ENCODE measurements at places on chromosomes 5 and 9.

DNA sequence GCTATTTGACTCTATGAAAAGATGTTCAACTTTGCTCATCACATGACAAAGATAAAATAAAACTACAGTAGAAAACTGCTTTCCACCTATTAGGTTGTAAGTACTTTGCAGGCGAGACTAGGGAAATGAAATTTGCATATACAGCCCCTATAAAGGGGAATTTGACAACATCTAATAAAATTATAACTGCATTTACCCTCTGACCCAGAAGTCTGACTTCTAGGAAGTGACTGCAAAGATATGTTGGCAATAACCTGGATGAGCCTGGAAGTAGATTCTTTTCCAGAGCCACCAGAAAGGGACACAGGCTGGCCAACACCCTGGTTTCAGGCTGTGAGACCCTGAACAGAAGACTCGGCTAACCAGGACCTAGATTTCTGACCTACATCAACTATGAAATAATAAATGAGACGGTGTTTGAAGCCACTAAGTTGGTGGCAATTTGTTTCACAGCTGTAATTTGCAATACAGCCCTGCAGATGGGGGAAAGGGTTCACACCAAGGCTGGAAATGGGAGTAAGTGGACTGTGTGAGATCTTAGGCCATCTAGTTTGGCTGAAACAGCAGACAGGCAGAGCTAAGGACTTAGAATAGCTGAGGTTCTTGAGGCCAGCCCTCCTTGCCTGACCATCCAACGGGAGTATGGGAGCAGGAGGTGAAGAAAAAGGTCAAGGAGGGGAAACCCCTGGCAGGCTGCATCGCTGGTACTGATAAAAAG is 106.6 kb downstream of the SIL1 start:
- no peak for DNase-seq

DNA sequence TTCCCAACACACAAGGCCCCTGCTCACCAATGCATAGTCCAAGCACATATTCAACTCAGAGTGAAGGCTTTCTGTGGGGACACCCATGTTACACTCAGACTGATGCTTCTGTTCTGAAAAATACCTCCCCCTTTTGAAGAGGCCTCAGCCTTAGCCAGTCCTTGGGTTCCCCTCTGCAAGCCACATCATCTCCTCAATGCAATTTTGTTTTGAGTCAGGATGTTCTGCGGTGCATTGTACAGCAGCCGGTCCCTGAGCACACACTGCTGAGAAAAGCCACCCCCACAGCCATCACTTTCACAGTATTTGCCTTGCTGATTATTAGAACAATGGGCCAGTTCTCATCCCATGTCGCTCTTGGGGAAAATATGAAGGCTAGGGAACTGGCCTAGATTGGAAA is 241.2 kb downstream of the FAM114A2 start:
- DNase-seq, result no peak

DNA sequence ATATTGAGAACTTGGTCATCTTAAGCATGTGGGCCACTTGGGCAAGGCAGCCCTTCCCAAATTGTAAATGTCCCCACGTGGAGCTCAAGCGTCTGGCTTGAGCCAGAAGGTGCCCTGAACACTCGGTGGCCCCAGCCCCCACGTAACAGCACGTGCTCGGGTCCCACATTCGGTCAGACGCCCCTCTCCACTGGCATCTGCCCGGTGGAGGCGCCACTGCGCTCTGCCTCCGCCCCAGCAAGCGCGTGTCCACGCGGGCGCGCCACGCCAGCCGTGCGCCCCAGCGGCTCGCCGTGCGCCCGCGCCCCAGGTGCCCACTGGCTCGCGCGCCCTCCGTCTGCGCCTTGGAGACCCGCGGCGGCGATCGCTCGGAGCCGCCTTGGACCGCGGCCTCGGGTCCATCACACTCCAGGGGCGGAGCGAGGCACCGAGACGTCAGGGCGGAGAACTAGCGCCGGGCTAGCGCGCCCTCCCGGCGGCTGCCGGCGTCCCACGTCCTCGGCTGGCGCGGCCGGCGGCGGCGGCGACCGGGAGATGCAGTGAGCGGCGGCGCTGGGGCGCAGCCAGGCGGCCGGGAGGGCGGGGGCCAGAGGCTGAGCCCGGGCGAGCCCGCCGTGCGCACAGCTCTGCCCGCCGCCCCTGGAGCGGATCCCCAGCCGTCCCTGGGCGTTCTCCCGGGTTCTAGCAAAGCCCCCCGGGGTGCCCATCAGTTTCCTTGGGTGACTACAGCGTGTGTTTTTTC is at the start of gene PALM2AKAP2:
TSS of gene PALM2AKAP2 (plus strand) at position 488 of the 742 bp plus-strand sequence. CDS start 291 bp downstream, outside the sequence.
- peak; percentile 82 for DNase-seq

DNA sequence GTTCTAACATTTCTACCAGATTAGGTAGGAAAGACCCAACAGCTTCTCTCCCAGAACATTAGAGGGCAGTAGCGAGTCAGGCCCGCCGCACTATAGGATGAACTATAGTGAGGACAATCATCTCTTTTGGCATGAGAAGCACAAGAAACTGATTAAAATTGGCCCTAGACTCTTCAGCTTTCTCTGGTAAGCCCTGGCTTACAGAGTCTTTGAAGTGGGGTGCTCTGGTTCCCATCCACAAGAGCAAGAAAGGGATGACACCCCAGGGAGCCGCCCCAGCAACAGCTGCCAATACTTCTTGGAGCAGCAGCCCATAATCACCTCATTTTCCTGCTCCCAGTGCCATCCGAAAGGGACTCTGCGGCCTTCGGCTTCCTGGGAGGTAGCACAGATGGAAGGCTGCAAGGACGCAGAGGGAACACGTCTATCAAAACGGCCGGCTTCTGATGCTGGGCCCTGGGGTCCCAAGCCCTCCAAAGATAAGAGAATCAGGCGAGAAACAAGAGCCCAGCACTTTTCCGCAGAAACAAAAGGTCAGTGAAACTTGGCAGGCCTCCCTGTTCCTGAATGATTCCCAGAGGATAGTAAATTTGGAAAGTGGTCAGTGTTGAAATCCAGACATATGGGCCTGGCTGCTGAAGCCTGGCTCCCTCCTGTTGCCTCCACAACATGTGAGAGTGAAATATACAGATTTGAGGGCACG is 69.3 kb downstream of the HSD17B3 start:
- DNase-seq, result peak; percentile 68

DNA sequence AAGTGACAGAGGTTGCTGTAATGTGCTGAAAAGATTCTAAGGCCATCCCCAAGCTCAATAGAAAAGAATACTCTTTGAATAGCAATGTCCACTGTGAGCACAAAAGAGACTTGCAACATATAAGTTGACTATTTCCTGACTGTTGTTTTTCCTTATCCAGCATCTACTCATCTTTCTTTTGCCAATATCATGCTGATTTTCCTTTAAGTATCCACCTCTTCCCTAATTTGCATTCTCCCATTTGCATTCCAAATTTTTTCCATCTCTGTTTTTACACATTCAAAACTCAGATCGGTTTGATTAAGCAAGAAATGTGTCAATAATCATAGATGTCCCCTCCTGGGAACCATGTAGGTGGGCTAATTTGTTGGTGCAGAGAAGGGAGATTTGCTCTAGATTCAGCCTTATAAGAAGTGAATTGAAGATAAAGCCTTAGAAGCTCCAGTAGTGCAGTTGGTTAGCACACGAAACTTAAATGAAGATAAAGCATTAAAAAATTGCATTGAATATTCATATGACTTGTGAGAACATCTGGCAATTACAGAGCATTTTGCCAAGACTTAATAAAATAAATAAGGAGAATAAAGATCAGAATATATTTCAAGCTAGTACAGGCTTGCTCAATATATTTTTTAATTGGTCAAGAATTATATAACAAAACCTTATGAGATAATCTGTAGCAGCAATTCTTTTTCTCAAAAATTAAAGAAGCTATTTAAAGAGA is 267.6 kb downstream of the TMEM167A start:
- no peak for DNase-seq

- no peak for DNase-seq
Measured at GRCh38 chr9:134486143-134486591, 155.4 kb upstream of the COL5A1 start.

DNA sequence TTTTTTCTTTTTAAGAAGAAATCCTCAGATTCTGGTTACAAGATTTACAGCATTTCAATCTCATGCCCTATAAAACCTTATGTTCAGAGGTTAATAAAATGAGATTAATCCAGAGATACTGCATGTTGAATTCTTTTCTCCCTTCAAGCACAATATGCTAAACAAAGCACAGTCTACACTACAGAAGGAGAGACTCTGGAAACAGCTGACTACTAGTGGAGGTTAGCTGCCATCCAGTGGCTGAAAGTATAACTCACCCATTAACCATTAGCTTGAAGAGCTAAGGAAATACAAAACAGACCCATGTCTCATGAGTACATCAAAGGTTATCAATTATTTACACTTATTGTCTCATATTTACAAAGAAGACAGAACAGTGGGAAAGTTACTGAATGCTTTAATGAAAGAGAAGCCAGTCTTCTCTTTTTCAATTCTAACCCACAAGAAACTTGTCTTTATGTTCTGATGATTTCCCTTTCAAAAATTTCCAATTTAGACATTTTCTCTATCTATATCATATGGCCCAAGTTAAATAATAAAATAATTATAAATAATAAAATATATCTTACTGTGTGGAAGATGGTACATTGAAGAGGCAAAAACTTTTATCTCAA is 12.7 kb upstream of the DNAH5 start:
- DNase-seq, result peak; percentile 61

DNA sequence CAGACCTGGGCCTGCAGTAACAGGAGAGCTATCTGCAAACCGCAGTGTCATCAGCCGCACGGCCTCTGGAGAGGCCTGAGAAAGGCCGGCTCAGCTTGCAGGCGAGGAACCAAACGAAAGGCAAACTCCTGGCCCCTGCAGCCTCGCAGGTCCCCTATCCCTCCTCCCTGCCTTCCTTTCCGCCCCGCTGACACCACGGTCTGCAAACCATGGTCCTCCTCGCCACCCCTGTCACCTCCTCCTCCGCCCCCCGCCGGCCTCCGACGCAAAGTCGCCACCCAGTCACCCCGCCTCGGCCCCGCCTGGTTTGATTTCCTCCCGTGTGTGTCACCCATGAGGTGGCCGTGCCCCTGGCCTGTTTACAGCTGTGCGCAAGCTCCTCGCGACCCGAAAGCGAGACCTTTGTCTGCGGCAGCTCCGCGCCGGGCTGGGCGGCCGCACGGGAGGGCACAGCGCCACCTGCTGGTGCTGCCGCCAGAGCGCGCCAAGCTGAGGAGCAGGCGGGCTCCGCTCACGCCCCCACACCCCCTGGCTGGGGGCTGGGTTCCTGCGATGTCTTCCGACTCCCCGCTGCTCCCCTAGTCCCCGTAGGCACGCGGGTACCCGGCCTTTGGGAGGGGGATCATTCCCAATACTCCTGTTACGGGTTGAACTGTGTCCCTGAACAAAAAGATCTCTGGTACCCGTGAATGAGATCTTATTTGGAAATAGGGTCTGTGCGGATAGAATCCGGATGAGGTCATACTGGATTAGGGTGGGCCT is 19.4 kb downstream of the GBGT1 start:
- peak; percentile 54 for DNase-seq

DNA sequence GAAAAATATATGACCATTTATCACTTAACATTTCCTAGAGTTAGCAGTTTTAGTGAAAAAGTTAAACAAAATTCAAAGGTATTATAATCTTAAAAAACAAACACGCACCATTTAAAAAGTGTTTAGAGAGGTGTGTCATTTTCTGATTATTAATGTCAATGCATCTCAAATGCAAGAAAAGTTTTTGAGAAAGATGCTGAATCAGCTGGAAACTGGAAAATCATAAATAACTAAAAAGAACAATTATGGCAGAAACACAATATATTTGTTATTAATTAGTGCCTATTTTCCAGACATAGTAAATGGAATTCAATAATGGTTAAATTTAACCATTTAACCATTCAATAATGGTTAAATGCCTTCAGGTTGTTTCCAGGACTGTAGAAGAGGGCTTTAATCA is 64.9 kb downstream of the RICTOR start:
- DNase-seq, result no peak

GRCh38 chr9:91758491-91758981 is 191.5 kb downstream of the ROR2 start:
- DNase-seq, result peak; percentile 72

DNA sequence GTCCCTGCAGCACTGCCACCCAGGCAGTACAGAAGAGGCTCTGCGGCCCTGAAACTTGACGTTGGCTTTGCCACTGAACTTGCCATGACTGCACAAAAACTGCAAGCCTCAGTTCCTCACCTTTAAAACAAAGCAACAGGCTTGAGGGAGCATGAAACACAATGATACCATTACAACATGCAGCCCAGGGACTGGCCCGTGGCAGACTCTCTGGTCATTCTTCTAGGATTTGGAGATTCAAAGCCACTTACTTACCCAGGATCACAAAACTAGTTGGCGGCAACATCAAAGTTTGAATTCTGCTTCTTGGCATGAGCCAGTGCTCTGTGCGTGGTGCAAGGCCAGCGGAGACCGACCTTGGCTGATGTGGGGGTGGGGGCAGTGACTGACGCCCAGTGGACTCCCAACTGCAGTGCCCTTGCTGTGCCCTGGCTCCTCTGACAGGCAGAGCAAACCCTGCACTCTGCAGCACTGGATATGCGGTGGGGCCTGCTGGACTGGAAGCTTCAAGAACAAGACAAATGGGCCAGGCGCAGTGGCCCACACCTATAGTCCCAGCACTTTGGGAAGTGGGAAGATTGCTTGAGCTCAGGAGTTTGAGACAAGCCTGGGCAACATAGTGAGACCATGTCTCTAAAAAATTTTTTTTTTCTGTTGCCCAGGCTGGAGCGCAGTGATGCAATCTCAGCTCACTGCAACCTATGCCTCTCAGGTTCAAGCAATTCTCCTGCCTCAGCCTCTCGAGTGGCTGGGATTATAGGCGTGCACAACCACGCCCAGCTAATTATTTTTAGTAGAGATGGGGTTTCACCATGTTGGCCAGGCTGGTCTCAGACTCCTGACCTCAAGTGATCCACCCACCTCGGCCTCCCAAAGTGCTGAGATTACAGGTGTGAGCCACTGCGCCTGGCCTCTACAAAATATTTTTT is 18.9 kb downstream of the SQSTM1 start:
- no peak for DNase-seq

GRCh38 chr9:136012651-136013050 is 51.5 kb upstream of the UBAC1 start:
- no peak for DNase-seq

GRCh38 chr9:38671372-38671731 is 48.6 kb downstream of the FAM240B start:
- DNase-seq, result no peak

GRCh38 chr5:176850371-176851245 is 40.2 kb downstream of the UNC5A start:
- DNase-seq, result no peak

- DNase-seq, result no peak
Measured at GRCh38 chr5:143533978-143534760, 130.7 kb upstream of the NR3C1 start.

DNA sequence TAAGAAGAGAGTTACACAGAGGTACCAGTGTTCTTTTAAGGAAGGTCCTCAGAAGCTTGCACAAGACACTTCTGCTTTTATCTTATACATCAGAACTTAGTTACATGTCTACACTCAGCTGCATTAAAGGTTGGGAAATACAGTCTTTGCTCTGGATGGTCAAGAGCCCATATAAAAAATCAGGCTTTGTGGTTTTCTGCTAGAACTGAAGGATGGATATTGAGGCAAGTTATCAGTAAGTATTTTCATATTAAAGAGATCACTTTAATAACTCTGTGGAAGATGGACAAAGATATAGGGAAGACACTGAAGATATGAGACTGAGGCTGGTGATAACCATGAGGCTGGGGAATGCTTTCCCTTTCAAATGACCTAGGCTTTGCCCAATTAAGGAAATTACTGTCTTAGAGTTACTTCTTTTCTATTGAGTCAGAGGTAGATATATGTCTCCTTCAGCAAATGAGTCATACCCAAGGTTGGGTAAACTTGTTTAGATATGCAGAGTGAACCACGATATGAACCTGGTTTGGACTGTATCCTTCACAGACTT is 87.0 kb upstream of the TNC start:
- DNase-seq, result peak; percentile 97

GRCh38 chr9:12882430-12882829 is 107.6 kb downstream of the LURAP1L start:
- DNase-seq, result peak; percentile 89

Measured in fibroblast of skin of right quadriceps (primary cell).